ENCODE measurements at places on chromosomes 2 and 18.

GRCh38 chr2:173749315-173749714, 215.9 kb downstream of the SP3 start:
- no peak for DNase-seq

DNA sequence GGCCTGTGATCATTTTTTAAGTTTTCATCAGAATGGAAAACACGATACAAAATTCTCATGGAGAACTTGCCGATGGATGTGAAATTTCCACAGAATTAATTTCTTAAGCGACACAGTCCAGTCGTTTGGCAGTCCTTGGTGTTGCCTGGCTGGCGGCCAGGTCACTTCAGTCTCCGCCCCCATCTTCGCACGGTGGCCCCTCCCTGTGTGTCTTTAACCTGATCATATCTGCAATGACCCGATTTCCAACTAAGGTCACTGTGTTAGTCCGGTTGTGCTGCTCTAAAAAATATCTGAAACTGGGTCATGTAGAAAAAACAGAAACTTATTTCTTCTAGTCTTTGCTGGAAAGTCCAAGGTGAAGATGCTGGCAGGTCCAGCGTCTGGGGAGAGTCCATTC, 44.5 kb upstream of the COPS8 start:
- no peak for DNase-seq

DNA sequence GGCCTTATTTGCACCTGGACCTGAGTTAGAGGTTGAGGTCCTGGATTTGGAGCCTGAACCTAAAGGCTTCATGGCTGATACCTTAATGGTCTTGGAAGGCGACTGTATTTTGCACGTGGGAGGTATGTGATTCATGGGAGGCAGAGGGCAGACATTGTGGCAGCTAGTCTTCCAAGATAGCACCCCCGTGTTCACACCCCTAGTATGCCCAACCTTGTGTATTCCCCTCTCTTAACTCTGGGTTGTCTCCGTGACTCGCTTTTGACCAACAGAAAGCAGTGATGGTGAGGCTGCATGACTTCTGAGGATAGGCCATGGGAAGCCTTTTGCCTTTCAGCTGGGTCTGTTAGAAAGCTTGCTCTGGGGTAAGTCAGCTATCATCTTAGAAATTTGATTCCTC, 45.8 kb upstream of the HAAO start:
- no peak for DNase-seq

- no peak for DNase-seq
These were observed 367 bp downstream of the FBXO48 start for GRCh38 chr2:68466778-68467076.

DNA sequence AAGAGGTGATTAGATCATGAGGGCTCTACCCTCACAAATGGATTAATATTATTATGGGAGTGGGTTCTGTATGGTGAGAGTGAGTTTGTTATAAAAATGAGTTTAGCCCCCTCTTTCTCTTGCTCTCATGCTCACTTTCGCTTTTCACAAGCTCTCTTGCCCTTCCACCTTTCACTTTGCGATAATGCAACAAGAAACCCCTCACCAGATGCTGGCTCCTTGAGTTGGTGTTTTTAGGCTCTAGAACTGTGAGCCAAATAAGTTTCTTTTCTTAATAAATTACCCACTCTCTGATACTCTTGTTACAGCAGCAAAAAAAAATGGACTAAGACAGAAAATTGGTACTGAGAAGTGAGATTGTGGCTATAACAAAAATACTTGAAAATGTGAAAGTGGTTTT, 106.5 kb downstream of the EHBP1 start:
- no peak for DNase-seq

DNA sequence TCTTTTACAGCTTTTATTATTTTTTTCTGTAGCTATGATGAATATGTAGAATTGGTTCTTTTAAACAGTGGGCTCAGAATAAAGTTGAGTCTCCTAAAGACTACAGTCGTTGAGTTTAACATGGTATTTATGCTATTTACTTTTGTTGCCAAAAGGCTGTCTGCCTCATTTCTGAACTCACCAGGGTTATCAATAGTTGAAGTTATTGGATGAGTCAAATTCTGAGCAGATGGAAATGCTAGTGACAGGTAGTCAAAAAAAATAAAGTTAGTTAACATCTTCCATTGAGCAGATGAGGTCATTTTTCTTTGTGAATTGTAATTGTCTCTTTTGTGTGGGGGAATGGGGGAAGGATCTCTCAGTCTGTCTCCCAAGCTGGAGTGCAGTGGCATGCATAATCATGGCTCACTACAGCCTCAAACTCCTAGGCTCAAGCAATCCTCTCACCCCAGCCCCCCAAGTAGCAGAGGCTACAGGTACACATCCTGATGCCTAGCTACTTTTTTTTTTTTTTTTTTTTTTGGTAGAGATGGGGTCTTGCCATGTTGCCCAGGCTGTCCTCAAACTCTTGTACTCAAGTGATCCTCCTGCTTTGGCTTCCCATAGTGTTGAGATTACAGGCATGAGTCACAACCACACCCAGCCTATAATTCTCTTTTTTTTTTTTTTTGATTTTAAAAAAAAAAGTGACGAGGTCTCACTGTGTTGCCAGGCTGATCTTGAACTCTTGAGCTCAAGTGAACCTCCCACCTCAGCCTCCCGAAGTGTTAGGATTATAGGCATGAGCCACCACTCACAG, 8.9 kb downstream of the PAPOLG start:
- no peak for DNase-seq

GRCh38 chr2:220503431-220503830, 876.0 kb downstream of the SLC4A3 start:
- DNase-seq, result no peak
